Activated CD4-positive, alpha-beta memory T cell treated with anti-CD3 and anti-CD28 coated beads, Interleukin-2, amount 10 ng/mL, durations not matched to agents 7 days and 5 days (primary cell): ENCODE measurements at places on chromosomes 6 and 20. TPM values are rescaled to one million over a fixed set of nuclear protein-coding genes. Genes with fewer than 3 reads are reported as not detected.

Gene SYCP2
- total RNA-seq, result 5.4 TPM

GRCh38 chr6:157661652-157662051 is 161.4 kb upstream of the SNX9 start:
- no peak for DNase-seq

Gene HLA-A
- total RNA-seq, result 2,531 TPM

- no peak for DNase-seq
Observed at GRCh38 chr6:7202950-7203349, 95.2 kb downstream of the RREB1 start.

- DNase-seq, result no peak
Observed at GRCh38 chr6:64146094-64146493, 510.5 kb downstream of the PHF3 start.

DNA sequence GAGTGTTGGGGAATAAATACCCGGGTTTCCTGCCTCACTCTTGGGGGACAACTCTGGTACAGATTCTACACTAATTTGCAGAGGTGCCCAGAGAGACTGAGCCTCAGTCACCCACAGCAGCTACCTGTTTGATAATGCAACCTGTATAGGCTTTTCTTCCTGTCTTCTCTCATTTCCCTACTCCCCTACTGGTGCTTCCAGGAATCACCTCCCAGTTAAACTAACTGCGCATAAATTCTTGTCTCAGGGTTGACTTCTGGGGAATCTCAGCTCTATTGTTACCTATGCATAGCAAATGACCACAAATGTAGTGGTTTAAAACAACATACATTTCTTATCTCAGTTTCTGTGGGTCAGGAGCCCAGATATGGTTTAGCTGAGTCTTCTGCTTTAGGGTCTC is 11.3 kb downstream of the OCSTAMP start:
- DNase-seq, result no peak

Gene IL17F
- 12.6 TPM for total RNA-seq

GRCh38 chr6:73798592-73798991 is 102.6 kb downstream of the CD109 start:
- no peak for DNase-seq

DNA sequence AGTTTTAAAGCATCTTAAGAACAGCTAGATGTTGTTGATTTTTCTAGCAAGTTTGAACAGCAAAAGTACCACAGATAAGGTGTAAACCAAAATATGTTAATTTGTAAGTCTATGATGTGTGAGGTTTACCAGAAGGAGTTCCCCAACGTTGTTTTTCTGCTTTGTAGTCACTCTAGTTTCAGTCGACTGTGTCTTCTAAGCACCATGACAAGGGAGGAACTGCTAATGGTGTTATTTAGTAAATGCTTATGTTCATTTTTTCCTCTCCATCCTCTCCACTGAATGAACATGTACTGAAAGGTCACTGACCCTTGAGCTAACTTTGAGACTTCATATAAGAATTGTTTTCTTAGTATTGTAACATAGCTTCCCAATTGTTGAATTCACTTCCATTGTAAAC is 3.0 kb downstream of the ENPP3 start:
- DNase-seq, result no peak

Gene LIN28B
- total RNA-seq, result not detected

Gene SEL1L2
- not detected for total RNA-seq

DNA sequence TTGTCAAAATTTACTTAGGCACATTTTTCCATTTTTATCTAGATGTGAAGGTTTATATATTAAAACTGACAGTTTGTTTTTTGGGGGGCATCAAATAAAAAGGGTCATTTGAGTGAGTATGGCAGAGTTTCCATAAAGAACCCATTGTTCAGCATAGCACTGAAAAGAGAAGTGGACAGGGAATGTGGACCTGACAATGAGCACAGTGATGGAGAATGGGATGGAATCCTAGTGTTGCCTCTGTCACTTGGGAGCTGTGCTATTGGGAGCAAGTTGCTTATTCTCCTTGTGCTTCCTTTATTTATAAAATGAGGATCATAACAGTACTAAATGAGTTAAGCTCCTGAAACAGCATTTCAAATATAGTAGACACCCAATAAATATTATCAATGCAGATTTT is 130.7 kb upstream of the SIM1 start:
- DNase-seq, result no peak

Gene RRAGD
- 11.6 TPM for total RNA-seq

Gene TTK
- total RNA-seq, result 34.4 TPM

GRCh38 chr6:108029226-108029921 is 45.2 kb downstream of the OSTM1 start:
- no peak for DNase-seq

- DNase-seq, result no peak
Observed at GRCh38 chr20:20894753-20895152, 182.3 kb upstream of the RALGAPA2 start.

- no peak for DNase-seq
Observed at GRCh38 chr6:19759117-19759880, 77.9 kb upstream of the ID4 start.

DNA sequence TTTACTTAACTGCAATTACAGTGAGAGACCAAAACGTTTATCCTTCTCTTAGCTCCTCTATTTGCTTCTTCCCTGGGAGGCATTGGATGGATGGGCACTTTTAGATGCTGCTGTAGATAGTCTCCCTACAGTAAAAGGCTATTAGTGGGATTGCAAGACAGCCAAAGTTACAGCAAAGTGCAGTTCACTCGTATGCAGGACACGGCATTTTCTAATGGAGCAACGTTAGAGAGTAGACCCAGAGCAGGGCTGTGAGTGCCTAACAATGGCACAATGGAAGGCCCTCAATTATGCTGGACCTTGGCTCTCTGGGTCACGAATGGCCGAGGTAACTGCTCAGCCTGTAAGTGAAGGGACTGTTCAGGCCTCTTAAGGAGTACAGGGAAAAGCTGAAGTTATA is 605.8 kb upstream of the NOX3 start:
- DNase-seq, result no peak

Gene BPIFB2
- total RNA-seq, result not detected

DNA sequence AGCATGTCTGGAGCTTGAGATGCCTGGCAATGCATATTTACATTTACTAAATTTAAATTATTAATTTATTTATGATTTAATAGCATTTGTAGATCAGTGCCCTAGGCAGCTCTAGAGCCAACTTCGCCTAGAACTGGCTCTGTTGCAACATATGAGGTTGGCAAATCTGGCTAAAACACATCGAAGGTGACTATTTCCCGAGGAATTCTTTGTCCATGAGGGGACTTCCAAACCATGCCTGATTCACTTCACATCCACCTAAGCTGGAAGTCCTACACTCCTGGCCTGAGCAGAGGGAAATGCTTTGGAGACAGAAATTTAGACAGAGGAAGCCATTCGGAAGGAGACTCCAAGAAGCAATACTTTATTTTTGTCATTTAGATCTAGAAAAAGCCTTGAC is 211.0 kb upstream of the ARG1 start:
- no peak for DNase-seq

Gene HLA-DQB1
- total RNA-seq, result 74.4 TPM

GRCh38 chr6:44446626-44447300 is 59.3 kb downstream of the CDC5L start:
- no peak for DNase-seq

DNA sequence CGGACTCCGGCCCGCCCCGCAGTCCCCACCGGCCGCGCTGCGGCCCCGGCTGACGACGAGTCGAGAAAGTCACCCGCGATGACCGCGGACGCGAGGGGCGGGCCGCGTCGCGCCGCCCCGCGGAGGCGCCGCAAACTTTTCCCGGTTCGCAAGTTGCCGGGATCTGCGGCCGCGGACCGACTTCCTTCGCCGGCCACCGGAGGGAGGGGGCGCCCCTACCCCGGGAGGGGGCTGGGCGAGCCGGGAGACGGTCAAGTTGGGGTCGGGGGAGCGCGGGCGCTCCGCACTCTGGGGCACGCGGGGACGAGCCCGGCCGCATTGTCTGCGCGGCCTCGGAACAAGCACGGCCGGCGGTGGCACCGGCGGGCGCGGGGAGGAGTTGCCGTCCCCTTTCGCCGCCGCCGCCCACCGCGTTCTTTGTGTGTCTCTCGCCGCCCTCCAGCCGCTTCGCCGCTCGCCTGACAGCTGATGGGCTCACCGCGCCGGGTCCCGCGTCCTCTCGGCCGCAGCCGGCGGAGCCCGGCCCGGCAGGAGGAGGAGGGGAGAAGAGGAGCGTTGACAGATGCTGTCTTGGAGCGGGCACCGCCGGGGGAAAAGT is 131.6 kb downstream of the OGFRL1 start:
- DNase-seq, result no peak

GRCh38 chr6:1463275-1463674 is 73.9 kb downstream of the FOXF2 start:
- no peak for DNase-seq

- no peak for DNase-seq
Observed at GRCh38 chr6:132505158-132505557, 7.8 kb downstream of the STX7 start.

- DNase-seq, result no peak
Observed at GRCh38 chr6:43835872-43836419, 65.9 kb downstream of the VEGFA start.

DNA sequence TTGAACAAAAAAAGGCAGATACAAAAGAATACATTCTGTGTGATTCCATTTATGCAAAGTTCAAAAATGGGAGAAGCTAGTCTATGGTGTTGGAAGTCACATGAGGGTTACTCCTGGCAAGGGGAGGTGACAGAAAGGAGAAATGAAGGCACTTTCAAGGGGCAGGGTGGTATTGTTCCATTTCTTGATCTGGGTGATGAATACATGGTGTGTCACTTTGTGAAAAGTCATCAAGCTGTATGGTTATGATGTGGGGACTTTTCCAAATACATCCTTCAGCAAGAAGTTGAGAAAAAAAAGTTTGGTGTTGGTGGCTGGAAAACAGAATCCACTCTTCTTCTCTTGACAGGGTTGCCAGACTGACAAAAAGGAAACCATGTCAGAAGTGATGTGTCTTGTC is 60.6 kb upstream of the MDGA1 start:
- no peak for DNase-seq

DNA sequence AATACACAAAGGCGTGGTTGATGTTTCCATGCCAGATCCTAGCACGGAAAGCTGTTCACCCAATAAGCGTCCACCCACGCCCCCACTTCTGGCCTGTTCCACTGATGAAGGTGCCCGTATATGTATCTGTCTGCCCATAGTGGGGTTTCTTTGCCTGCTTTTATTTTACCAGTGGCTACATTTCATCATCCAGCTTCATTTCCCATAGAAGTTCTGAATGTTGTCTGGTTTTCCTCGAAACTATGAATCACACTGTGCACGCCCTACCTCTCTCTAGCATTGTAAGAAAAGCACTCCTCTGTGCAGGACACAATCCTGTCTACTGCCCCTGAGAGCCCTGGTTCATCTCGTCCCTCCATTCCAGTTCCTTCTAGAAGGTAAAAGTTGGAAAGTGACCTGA is 8.8 kb upstream of the CD93 start:
- DNase-seq, result no peak

GRCh38 chr6:43186019-43186418 is 4.0 kb downstream of the CUL9 start:
- no peak for DNase-seq

GRCh38 chr6:119350202-119350951 is 816 bp upstream of the MAN1A1 start:
- DNase-seq, result peak; percentile 57

Gene PAK5
- total RNA-seq, result not detected

DNA sequence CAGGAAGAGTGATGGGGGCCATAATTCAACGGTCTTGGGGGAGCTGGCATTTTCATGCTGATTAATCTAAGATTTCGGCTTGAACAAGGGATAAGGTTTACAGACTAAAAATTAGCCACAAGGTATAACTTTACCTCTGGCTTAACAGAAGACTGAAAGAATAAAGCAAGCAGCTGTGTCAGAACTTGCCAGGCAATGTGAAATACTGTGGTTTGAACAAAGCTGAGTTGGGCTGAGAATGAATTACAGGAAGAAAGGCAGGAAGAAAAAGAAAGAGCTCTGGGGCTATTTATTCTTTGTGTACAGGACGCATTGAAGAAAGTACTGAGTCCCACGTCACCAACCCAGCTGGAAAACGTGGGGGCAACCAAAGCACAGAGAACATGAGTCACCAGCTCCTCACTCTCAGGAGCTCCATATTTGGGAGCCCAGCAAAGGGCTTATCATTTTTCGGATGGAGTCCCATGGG is 121.5 kb upstream of the NEDD9 start:
- peak; percentile 66 for DNase-seq

Gene PRDM13
- total RNA-seq, result not detected
